ENCODE measurements at places on chromosomes 3 and 15.
A peak's percentile ranks its signal among the peaks of the same experiment; 100 is the strongest.

DNA sequence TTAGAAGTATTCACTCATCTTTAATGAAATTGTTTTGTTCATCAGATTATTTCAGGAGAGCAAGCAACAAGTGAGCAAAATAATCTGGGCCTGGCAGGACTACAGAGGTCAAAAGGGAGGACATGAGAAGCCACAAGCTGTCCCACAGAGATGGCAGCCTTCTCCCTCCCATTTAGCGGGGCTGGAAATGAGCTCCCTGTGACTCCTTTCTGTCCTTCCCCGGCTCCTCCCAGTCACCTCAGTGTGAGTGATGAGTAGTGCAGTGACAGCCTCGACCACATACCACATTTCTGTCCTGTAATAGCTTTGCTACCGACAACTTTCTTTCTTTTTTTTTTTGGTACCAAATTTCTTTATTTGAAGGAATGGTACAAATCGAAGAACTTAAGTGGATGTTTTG is 38.0 kb downstream of the RAB7A start:
- no peak for DNase-seq

- peak; percentile 63 for DNase-seq
These were observed 1108.3 kb downstream of the ROBO1 start for GRCh38 chr3:78659386-78659987.

- DNase-seq, result no peak
These were observed 11.4 kb downstream of the KLF15 start for GRCh38 chr3:126345641-126346460.

DNA sequence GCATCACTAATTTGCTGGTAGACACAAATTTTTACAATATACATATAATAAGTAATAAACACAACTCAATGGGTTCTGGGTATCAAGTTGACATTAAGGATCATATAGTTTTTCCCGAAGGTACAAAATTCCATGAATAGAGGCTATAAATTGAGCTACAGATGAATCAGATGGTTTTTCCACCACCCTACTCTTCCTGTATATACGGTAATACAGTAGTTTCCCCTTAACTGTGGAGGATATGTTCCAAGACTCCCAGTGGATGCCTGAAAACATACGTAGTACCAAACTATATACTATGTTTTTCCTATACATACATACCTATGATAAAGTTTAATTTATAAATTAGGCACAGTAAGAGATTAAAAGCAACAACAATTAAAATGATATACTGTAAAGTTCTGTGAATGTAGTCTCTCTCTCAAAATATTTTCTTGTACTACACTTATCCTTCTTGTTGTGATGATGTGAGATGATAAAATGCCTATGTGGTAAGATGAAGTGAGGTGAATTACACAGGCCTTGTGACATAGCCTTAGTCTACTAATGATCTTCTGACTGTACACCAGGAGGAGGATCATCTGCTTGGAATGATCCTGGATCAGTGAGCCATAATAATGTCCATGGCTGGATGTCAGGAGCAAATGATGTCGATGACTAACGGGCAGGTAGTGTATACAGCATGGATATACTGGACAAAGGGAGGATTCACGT is 116.7 kb downstream of the NR1I2 start:
- no peak for DNase-seq

DNA sequence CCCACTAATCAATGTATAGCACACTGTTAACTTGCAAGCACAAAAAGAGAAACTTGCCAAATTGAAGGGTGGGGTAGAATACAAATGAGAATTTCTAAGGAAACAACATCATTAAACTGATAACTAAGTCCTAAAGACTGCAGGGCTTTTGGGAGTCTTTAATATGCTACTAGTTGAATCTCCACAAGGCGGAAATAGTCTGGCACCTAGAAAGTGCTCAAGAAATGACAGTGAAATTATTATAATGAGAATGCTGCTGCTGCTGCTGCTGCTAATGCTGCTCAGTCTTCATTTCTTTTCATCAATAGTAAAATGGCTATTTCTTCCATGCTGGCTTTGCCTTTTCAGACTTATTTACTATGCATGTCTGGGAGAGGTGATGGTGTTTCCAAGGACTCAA is 91.8 kb downstream of the BTD start:
- DNase-seq, result no peak

DNA sequence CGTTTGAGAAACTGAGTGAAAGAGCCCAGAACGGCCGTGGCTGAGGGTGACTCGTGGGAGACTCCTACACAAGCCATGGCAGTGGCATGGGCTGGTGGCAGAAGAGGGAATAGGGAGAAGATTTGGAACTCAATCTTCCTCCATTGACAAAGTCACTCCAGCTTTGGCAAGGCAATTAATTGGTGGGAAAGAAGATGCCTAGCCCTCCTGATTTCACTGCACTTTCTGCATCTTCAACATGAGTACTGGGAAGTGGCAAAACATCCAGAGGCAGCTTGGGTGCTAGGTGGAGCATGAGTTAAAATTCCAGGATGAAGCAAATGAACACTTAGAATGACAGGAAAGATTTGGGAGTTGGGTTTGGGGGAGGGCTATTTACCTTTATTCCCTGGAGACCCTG is 1.4 kb upstream of the TGFBR2 start:
- DNase-seq, result no peak

DNA sequence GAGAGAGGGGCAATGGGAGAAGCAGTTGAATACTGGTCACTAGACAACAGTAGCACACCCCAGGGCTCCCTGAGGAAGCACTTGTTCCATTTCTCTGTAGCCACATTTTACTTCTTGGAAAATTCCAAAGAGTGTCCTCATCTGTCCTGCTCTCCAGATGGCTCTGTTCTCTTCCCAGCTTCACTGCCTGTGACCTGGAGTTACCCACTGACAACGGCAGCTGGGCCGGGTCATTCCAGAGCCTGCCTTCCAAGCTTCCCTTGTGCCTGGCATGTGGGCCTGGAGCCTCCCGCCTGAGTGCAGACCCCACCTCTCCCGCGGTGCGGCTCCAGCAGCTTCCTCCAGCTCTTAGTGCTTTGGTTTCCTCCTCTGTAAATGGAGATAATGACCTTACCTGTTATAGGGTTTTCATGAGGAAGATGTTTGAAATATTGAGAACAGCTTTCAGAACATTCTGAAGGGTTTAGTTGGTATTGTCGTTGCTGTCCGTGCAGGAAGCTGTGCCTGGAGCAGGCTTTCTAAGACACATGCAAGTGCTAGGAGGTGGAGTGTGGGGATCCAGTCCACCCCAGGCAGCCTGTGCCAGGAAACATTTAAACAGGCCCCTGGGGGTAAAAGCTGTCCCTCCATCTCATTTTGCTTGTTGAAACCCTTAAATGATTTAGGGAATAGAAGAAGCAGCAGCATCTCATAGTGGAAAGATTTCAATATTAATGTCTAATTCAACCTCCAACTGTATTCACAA is 24.8 kb downstream of the EFCC1 start:
- DNase-seq, result no peak

DNA sequence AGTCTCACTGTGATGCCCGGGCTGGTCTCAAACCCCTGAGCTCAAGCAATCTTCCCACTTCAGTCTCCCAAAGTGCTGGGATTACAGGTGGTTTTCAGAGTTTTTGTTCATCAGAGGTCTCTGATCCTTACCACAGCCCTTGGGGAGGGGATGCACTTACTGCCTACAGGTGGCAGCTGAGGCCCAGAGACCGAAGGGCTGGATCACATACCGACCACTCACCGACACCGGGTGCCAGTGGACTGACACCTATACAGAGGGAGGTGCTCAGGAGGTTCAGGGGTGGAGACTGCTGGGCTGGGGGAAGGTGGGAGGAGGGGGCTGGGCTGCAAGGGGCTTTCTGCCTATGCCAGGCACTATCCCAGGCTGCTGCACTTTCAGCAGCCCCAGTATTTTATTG is 19.5 kb downstream of the DUSP7 start:
- no peak for DNase-seq

GRCh38 chr3:127123533-127123932 is 69.4 kb upstream of the PRR23E start:
- DNase-seq, result no peak

DNA sequence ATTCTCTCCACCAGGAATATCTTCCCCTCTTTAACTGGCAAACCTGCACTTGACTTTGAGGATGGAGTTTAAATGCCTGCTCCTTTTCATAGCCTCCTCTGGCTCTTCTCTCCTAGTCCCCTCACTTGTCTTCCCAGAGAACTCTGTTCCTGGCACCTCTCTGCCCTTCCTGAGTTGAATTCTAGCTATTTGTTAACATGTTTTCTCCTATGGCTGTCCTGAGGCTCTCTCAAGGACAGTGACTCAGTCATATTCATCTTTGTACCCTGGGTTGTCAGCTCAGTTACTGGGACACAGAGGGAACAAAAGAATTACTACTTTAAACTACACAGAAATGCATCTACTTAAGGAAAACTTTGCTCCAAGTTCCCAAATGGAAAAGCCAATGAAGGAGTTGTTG is 365.1 kb upstream of the ICE2 start:
- no peak for DNase-seq

- DNase-seq, result peak; percentile 19
These were observed 2.7 kb downstream of the ZMAT3 start for GRCh38 chr3:179068779-179069530.

DNA sequence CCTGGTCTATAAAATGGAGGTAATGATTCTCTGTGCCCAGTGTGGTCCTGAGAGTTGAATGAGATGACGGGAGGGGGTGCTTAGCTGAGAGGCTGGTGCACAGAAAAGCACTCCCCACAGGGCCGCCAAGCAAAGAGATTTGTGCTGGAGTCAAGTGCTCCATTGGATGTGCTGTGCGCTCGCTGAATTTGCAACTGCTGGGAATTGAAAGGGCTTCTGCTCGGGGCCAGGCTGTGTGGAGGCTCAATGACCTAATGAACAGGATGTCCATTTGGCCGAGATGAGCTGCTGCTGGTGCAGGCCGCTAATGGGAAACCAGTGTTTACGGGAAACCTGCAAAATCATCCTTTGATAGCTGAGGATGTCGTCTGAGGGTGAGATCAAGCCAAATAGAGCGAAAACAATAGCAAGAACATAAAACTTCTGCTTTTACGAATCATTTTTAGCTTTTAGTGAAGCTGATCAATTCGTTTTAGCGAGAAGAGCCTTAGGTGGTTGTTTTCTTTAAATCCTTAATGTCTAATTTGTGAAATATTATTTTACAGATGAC is 211.7 kb downstream of the GABRG3 start:
- DNase-seq, result no peak

DNA sequence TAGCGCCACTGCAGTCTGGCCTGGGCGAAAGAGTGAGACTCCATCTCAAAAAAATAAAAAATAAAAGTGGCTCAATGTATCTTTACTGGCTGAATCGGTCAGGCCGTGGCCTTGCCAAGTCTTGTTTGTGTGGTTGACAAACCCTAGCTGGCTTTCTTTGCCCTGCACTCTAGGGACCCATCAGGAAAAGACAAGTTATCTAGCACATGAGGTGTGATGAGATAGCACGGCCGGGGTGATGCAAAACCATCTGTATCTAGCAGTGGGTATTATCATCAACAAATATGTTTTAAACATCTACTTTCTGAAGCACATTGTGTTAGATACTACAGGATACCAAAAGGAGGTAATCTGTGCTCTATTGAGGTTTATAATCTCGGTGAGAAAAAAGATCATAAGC is 3.9 kb upstream of the DPP8 start:
- no peak for DNase-seq

- DNase-seq, result no peak
These were observed 166.6 kb downstream of the SATB1 start for GRCh38 chr3:18258492-18258891.

DNA sequence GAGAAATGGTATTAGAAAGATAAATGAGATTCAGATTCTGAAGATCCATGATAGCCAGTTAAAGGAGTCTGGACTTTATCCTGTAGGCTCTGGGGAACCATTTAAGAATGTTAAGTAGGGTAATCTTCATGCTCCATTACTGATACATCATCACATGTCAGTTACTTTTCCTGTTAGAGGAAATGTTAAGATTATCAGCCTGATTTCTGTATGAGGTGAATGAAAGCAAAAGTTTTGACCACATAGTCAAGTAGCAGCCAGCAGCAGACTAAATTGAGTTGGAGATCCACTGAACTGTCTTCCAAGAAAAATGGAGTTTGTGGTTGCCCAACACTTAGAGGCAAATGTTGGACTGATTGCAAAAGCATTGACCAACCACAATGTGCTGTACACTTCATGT is 4.7 kb upstream of the COPB2 start:
- no peak for DNase-seq

- DNase-seq, result no peak
These were observed 54.3 kb upstream of the MYRIP start for GRCh38 chr3:39755100-39755499.

GRCh38 chr3:110711851-110712516 is 359.6 kb upstream of the NECTIN3 start:
- no peak for DNase-seq

DNA sequence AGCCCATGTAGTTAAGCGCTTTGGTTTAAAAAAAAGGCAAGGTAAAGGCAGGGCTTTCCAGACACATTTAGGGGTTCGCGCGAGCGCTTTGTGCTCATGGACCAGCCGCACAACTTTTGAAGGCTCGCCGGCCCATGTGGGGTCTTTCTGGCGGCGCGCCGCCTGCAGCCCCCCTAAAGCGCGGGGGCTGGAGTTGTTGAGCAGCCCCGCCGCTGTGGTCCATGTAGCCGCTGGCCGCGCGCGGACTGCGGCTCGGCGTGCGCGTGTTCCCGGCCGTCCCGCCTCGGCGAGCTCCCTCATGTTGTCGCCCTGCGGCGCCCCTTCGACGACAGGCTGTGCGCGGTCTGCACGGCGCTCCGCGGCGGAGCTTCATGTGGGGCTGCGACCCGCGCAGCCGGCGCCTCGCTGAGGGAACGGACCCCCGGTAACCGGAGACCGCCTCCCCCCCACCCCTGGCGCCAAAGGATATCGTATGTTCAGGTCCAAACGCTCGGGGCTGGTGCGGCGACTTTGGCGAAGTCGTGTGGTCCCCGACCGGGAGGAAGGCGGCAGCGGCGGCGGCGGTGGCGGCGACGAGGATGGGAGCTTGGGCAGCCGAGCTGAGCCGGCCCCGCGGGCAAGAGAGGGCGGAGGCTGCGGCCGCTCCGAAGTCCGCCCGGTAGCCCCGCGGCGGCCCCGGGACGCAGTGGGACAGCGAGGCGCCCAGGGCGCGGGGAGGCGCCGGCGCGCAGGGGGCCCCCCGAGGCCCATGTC is 927 bp downstream of the SMAD6 start:
- DNase-seq, result no peak

DNA sequence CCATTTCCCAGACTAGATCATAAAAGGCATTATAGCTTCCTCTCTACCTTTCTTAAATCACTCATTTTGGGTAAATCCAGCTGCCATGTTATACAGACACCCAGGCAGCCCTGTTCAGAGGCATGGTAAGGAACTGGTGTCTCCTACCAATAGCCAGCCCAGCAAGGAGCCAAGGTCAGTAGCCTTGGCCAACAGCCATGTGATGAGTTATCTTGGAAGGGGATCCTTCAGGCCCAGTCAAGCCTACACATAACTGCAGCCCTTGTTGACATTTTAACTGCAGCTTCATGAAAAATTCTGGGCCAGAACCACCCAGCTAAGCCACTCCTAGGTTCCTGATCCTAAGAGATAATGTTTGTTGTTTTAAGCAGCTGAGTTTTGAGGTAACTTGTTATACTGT is 29.0 kb upstream of the ZMAT3 start:
- no peak for DNase-seq

Measured in midbrain (tissue), 1 donor.